T-helper 9 cell (primary cell): ENCODE measurements at places on chromosomes 5 and 9.

DNA sequence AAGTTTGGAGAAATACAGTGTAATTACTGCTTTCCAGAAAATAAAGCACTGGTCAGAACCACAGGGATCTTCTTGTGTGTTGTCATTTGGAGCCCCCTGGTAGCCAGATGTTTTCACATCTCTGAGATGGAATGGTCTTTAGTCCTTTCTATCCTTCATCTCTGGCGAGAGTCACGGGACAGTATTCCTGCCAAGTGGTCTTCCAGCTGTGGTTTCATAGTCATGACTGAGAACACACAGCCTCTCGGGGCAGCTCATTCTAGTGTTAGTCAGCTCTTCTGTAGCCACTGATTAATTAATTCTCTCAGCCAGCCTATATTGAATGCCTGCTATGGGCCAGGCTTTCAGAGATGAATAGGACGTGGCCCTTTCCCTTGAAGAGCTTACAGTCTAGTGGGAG lies 34.1 kb downstream of the HMGXB3 start:
- DNase-seq: no peak

DNA sequence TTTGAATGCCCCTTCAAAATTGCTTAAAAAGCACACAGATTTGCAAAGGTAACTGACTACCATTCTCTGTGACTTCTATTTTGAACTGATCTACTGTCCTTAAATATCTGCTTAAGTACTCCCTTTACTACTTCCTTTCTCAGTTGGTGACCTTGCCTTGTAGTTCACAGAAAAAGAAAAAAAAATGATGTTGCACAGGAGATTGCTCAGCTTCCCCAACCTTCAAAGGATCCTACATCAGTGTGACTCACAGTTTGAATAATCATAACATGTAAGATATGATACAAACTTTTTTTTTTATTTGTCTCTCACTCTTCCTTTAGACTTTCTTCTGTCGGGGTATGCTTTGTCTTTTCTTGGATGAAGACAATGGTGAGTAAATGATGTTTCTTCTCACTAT lies 1029.6 kb downstream of the CDH12 start:
- DNase-seq: no peak

- DNase-seq: no peak
Observed at GRCh38 chr9:131292937-131293336, 3.4 kb downstream of the PLPP7 start.

GRCh38 chr5:68884144-68884754 lies 209.6 kb upstream of the SLC30A5 start:
- no peak for DNase-seq

DNA sequence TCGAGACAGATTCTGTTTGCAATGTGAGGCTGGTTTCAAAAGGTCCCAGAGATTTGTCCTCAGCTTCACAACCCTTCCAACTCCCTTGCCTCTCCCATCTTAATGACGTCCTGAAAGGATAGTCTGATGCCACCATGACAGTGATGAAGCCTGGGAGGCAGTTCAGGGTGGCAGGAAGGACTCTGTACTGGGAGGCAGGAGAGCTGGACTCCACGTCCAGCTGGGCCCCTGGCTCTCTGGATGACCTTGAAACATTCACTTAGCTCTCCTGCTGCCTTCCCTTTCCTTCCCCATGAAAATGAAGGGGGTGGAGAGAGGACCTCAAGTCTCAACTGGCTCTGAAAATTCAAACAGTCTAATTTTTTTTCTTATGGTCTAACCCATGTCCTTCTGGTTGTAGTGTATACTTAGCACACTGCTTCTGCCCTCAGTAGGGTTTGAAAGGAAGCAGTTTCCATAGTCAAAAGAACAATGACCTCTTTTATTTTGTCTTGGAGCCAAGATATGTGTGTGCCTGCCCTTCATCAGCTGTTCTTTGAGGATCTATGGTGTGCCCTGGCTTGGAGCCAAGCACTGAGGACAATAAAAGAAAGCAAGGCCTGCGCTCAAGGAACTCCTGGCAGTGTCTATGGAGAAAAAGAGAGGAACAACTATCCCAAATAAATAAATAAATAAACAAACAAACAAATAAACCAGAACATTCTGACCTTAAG lies 188.3 kb downstream of the GRIA1 start:
- DNase-seq: no peak

GRCh38 chr5:33794550-33795181 lies 97.1 kb downstream of the ADAMTS12 start:
- DNase-seq: no peak

GRCh38 chr9:99867968-99868367 lies 38.5 kb upstream of the STX17 start:
- no peak for DNase-seq

DNA sequence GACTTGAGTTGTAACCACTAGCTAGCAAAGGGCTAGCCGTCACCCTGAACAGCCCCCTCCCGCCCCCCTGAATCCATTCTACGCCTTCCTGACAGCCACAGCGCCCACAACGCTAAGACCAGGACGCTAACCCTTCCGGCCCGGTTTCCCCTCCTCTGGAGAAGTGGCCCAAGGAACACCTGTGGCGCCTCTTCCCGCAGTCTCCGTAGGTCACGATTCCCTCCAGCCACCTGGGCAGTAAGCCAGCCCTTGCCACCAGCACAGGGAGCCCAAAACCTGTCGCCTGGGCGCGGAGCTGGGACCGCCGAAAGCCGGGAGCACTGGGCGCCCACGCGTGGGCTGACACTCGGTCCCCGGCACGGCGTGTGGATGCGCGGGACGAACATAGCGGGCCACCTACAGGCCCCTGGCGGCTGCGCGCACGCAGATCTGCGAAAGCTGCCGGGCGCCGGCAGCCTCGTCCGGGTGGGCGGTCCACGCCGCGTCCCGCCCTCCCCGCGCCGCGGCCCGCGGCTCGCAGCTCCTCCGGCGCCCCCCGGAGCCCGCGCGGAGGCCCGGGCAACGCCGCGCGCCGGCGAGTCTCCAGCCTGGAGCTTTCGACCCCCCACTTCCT lies 596 bp downstream of the IRF1 start:
- DNase-seq: peak; percentile 16

GRCh38 chr5:127602481-127602880 lies 46.4 kb upstream of the CTXN3 start:
- DNase-seq: no peak

DNA sequence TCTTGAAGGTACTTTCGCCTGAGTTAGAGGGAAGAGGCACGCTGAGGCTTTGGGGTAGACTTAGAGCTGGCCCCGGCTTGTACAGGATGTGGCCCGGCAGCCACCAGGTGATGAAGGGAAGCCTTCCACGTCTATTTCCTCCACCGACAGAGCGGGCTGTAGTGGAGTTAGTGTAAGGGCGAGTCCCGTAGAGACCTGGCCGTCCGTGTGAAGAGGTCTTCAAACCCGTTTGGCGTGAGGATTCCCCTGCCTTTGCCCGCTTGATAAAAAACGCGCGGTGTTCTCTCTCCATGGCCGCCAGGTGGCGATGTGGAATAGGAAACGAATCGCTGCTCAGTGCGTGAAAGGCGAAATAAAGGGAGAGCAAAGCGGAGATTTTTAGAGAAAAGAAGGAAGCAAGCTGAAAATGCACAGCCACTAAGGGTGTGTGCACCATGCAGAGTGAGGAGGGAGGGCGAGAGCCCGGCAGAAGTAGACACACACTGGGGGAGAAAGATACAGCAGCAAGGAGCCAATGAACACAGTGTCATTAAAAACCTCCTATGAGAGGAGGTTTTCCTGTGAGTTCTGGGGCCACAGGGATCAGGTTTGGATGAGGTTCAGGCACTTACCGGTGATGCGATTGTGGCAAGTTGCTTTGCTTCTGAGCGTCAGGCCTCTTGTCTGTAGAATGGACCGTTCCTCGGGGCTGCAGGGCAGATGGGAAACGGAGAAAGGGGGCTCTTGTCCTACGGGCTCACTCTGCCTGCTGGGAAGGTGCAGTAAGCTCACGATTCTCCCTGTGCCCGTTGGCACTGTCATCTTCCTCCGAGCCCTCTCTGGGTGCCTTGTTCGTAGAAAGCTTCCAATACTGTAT lies 34.2 kb downstream of the STC2 start:
- peak; percentile 38 for DNase-seq

GRCh38 chr9:135990468-135991429 lies 29.6 kb upstream of the UBAC1 start:
- peak; percentile 60 for DNase-seq

DNA sequence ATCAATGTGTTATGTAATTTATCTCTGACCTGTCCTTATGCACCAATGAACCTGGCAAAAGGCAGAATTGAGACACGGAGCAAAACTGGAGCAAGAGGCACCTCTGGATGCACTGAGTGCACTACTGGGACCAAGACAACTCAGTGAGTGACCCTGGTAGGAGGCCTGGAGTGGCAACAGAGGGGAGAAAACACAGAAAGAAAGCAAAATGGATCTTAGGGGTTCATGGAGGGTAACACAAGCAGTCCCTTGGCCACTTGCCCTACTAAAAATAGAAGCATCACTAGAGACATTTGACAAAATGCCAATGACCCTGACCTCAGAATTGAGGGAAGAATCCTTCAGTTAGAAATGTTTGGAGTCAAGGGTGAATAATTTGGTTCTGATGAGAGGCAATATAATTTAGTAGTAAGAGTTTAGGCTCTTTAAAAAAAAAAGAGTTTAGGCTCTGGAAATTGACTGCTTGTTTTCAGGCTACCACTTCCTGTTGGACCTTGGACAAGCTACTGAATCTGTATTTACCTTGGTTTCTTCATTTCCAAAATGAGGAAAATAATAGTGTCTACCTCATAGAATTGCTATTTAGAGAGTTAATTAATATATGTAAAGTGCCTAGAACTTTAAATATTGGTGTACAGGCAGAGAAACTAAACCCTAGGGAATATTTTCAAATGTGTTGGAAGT lies 234.9 kb upstream of the TARS1 start:
- DNase-seq: no peak

GRCh38 chr5:175697846-175698245 lies 40.0 kb downstream of the HRH2 start:
- DNase-seq: no peak
